ENCODE measurements at places on chromosomes 5 and 9. TPM values are rescaled to one million over a fixed set of nuclear protein-coding genes. Genes with fewer than 3 reads are reported as not detected.

Gene SPATA31D4
- total RNA-seq = not detected

DNA sequence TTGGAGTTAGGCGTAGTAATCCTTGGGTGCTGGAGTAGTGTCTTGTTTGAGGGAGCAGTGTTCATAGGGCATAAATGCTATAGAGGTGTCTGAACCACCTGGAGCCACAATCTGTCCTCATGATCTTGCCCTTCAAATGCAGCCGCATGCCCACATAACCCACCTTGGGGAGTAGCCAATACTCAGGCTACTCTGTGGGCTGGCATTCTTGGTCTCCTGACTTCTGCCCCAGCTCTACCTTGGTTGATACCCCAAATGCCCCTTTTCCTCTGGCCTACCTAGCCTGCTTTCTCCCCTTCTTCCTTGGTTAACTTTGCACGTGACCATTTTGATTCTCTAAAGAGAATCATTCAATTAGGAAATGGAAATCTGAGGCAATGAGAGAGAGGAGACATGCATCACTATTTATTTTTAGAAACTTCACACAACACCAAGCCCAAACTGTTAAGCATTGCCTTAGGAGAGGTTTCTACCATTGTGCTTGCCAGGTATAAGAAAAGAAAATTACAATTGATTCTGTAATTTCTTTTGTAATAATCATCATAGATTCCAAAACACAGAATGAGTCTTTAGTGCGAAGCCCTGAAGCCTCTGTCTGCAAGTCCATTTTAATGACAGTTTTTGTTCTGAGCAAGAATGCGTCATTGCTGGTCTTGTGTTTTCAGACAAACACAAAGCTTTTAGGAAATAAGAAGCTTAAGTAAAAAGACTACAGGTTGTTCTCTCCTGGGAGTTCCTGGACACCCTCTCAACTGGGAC, 135.2 kb downstream of the C9orf152 start:
- no peak for DNase-seq

DNA sequence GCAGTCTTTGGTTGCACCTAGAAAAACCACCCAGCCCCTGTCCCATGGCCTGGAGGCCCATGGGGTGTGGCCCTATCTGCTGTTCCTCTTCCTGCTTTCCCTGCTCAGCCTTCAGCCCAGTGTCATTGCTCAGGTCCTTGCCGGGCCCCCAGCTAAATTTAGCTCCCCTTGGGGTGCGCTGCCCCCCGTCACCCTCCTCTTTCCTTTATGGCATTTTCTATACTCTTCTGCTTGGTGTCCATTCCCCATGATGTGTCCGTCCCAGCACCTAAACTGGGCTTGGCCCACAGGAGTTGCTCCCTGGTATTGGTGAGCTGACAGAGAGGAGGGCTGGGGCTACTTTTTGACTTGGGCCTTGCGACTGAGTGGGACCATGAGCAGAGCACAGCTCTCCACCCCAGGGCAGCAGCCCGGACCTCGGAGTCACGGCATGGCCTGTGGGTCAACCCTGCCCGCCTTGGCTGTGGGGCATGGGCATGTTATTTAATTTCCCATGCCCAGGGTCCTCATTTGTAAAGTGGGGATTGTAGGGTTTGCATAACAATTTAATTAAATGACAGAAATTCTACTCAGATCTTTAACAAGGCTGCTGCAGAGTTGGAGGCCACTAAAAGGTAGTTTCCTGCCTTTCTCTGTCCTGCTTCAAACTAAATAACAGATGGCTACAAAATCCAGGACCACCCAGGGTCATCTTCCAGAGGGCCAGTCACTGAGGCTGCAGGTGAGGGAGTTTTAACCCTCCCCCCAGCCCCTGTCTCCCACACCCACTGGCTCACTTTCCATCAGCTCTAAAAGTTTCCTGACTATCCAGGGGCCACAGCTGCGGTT, 98.2 kb downstream of the DAP start:
- DNase-seq = no peak

GRCh38 chr5:171137768-171138525, 171.1 kb upstream of the TLX3 start:
- DNase-seq = no peak

GRCh38 chr5:140674211-140674610, 835 bp upstream of the DND1 start:
- no peak for DNase-seq

GRCh38 chr9:107172160-107172978, 110.7 kb upstream of the RAD23B start:
- DNase-seq = peak; percentile 68

GRCh38 chr9:111282845-111283244, 47.2 kb downstream of the OR2K2 start:
- DNase-seq = no peak

Gene GARNL3
- total RNA-seq = 0.95 TPM

GRCh38 chr5:178368274-178368673, 135.7 kb upstream of the PHYKPL start:
- no peak for DNase-seq

DNA sequence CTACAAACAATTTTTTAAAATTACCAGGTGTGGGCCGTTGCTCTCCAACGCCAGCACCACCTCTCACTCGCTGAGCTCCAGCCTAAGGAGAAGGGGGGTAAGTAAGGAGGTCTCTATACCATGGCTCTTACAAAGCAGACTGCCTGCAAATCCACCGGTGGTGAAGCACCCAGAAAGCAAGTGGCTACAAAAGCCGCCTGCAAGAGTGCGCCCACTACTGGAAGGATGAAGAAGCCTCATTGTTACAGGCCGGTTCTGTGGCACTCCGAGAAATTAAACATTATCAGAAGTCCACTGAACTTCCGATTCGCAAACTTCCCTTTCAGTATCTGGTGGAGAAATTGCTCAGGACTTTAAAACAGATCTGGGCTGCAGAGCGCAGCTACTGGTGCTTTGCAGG, 46.0 kb downstream of the CDO1 start:
- DNase-seq = no peak

DNA sequence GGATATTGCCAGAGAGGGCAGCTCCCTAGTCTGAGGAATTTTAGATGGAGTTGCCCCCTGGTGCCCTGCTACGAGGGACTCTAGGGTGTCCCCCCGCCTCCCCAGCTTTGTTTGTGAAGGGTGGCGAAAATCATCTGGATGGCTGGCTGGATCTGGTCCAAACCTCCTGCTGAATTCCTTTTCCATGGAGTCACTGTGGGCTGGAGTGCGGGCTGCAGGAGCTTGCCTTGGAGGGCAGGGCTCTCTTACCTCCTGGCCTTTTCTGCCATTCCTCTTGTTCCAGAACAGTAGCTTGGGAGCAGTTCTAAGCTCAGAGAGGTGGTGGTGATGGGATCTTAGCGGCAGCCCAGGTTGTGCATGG, 2.1 kb downstream of the SYNPO start:
- DNase-seq = no peak

- DNase-seq = no peak
Measured at GRCh38 chr9:95726756-95727155, 148.7 kb upstream of the ERCC6L2 start.

GRCh38 chr9:136429683-136430491, 9.8 kb downstream of the INPP5E start:
- no peak for DNase-seq

Gene SUSD3
- total RNA-seq = 71.4 TPM

DNA sequence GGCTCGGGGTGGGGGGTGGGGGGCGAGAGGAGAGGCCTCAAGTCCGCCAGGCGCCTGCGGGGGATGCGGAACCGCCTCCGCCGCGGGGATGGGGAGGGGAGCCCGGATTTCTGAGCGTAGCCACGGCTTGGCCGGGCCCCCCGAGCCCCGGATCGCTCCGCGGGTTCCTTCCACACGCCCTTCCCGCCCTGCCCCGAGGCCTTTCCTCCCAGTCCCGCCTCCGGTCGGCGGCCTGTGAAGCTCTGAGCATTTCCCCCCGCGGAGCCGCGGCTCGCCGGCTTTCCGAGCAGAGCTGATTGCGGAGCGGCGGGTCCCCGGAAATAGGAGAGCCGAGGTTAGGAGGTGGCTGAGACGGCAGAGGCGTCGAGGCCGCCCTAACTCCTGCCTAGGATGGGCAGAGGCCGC, 6.1 kb downstream of the IRX4 start:
- no peak for DNase-seq

Gene RASGRF2
- 2.4 TPM for total RNA-seq

DNA sequence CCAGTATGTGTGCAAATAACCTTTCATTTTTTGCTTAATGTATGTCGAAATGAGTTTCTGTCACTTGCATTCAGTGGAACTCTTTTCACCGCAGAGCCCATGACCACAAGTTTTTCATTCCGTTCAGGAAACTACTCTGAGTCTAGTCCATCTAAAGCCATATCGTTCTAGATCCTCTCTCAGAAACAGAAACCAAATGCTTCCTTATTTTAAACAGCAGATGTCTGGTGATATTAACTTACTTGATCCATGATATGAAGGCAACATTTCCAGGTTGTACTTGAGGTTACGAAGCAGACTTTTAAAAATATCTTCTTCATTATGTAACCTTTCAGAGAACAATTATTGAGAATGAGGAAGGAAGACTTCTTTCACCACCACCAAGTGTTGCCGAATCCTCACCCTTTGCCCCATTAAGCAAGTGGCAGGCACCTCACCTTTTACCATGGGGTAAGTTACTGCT, 72.4 kb upstream of the GNAQ start:
- DNase-seq = peak; percentile 64

Gene EIF4E1B
- not detected for total RNA-seq

GRCh38 chr9:123339666-123340510, 16.1 kb upstream of the CRB2 start:
- DNase-seq = peak; percentile 71

DNA sequence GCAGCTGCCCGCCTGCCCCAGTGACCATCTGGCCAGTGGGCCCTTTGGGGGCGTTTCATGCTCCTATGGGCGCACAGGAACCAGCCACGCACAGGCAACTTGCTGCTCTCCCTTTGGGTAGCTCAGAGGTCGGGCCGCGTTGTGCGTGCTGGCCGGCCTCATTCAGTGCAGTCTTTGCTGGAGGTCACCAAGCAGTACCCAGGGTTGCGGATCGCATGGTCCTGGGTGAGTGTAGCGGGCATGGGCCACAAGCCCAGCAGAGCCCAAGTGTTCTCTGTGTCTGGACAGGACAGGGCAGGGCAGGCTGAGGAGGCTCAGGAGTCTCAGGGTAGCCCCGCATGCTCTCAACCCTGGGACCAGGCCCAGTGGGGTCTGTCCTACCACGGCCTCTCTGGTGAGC, 9.9 kb upstream of the MRNIP start:
- no peak for DNase-seq

DNA sequence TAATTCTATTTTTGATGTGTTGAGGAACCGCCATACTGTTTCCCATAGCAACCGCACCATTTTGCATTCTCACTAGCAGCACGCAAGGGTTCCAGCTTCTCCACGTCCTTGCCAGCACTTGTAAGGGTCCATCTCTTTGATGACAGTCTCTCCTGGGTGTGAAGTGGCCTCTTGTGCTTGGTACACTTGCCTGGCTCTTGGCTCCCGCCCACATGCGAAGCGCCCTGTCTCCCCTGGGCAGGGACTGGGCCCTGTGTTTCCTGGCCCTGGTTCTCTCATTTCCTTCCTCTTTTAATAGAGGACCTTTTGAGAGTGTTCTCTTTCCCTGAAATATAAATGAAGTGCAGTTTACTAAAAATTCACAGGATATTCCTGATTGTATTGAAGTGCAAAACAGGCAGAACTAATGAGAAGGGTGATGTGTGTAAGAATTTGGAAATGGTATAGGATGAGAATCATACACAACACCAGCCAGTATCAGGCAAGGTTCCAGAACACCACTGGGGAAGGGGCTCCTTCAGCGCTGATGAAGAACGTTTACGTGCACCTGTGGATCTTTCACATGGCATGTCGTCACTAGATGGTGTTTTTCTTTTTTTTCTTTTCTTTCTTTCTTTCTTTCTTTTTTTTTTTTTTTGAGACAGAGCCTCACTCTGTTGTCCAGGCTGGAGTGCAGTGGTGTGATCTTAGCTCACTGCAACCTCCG, 73.0 kb downstream of the EHMT1 start:
- DNase-seq = no peak

Gene HNRNPA0
- 24.6 TPM for total RNA-seq

- DNase-seq = no peak
Measured at GRCh38 chr5:93107141-93107540, 473.9 kb downstream of the NR2F1-AS1 start.

GRCh38 chr5:175765858-175766257, 105.5 kb upstream of the CPLX2 start:
- DNase-seq = no peak

GRCh38 chr9:112541685-112542084, 55.1 kb downstream of the KIAA1958 start:
- no peak for DNase-seq

Gene BTNL8
- not detected for total RNA-seq

Gene SPTLC1
- total RNA-seq = 60.9 TPM

Gene SLC34A3
- total RNA-seq = not detected

GRCh38 chr9:131997779-131998178, 81.9 kb downstream of the MED27 start:
- DNase-seq = no peak

DNA sequence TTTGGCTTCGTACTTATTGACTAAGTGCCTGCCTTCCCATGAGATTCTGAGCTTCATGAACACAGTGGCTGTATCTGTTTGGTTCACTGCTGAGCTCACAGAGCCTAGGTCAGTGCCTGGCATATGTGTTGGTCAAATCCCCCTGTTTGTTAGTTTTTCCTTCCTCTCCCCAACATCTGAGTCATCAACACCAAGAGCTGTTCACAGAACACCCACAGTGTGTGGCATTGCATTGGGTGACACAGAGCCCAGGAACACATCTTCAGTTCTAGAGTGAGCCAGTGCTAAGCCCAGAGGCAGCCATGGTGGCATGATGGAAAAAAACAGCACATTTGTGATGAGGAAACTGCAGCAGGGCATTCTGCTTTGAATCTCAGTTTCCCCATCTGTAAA, 294.6 kb downstream of the SEC61B start:
- DNase-seq = no peak
